ENCODE measurements at places on chromosomes 2 and 18.

DNA sequence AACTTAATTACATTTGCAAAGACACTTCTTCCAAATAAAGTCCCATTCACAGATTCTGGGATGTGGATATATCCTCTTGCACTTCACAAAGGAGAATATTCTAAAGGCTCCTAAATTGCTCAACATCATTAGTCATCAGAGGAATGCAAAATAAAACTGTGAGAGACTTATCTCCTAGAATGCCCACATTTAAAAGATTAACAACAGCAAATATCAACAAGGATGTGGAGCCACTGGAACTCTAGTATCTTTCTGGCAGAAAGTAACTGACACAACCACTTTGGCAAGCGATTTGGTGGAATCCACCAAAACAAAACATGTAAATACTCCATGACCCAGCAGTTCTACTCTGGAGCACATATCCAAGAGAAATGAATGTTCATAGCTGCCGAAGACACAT is 4.6 kb downstream of the NEU2 start:
- DNase-seq, result no peak

DNA sequence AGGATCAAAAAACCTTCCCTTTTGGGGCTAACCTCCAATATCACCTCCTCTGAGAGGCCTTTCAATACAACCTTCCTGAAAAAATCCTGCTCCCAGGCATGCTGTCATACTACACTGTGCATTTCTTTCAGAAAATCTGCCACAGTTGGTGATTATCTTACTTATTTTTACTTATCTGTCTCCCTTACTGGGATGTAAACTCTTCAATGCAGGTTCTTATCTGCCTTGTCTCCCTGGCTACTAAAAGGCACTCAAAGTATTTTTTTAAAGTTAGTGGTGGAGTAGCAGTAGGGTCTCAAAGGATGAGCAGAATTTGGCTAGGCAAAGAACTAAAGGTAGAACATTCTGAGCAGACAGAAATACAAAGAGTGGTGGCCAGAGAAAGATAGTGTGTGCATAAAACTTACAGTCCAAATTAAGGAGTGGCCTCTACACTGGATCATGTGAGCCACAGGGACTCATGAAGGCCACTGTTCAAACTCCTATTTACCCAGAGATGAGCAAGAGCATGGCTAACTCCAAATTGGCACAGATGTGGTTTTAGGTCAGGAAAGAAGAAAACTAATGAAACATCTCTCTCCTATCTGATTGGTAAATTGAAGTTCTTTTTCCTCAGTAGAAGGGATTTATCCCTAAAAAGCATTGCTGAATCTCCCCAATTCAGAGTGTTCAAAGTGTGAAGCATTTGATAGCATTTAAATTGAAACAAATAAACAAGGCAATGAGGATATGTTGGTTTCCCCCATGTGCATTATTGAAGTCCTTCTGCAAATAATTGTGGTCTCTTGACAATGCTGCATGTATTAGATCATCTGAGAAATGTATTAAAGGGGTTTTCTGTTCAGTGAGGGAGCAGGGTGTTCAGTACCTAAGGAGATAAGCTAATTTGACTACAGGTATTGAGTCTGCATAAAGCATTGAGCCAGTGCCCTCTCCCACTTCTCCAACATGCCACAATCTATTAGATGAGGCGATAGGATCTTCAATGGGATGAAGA is 285.5 kb downstream of the MREG start:
- no peak for DNase-seq

DNA sequence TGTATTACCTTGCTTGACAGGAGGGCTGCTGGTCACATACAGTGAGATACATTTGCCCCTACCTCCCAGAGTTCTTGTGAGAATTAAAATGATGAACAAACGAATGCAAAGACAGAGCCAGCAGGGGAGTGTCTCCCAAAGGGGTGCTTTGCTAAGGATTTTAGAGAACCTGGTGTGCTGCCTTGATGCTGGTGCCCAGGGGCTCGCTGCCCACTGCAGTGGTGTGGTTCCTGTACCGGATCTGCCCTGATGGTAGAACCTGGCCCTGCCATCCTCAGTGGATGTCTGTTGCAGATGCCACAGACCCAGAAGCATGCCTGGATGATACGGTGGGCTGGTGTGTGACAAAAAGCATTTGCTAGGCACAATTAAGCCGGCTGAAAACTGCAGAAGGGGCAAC is 414.8 kb upstream of the HS6ST1 start:
- DNase-seq, result no peak

- no peak for DNase-seq
Measured at GRCh38 chr2:169510496-169510895, 994 bp downstream of the KLHL41 start.

DNA sequence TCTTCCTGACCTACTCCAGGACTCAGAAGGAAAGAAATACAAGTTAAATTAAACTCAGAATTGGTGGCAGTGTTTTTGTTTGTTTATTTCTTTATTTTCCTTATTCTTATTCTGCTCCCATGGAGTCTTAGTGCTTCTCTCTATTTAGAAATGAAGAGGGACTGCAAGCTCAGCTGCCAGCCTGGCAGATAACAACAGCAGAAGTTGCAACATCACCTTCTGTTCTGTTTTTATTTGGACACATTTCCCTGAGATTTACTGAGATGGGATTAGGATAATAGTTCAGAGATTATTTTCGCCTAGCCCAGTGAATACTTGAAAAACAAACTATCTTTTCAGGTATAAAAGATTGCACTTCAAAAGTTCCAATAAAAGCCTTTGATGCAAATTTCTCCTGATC is 70.4 kb upstream of the DTNA start:
- DNase-seq, result no peak

DNA sequence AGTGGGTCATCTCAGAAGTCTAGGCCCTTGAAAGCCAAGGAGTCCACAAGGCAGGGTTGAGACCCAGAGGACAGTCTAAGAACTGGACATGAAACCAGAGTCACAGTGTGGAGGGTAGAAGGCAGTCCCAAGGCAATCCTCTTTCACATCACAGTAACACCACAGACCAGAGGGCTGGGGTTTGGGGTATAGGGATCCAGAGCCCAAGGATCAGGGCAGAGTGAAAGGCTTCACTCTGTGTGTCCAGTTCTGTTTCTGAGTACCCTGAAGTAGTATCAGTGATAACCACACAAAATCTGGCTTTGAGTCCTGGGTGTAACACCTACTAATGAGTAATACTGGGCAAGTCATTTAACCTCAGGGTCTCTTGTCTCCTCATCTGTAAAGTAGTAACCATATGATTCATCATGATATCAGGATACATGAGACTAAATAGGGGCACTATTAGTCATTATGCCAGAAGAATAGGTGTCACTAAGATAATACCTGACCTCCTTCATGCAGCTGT is 91.0 kb downstream of the ICA1L start:
- no peak for DNase-seq

DNA sequence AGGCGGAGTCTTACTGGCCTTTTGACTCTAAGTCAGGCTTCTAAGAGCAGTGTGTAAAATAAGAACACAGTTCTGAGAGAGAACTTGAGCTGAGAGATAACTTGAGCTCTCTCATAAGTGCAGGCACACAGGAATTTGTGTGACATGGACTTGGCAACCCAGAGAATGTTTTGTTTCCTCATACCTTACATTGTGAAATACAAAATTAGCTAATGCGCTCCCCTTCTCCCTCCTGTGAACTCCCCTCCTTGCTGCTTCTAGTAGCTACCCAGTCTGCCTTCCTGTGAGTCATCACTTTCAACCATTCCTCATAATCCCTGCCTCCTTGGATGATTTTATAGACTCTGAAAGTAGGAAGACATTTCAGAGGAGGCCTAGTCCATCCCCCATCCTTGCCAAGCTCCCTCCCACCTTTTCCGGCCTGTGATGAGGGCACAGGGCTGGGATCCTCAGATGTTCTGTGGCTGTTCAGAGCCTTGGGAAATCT is 22.6 kb downstream of the FER1L5 start:
- DNase-seq, result no peak

DNA sequence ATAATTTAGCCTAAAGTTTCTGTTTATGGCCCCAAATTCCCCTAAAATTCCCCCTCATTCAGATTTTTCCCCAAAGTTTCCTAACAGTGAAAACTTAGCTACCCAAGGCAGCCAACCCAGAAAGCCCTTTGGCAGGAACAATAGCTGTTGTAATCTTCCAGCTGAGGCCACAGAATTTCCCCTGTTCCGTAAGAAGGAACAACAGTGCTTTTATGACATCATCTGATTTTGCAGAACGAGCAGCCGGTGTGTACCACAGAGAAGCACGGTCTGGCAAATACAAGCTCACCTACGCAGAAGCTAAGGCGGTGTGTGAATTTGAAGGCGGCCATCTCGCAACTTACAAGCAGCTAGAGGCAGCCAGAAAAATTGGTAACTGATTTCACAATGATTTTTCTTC is 6.3 kb downstream of the TNFAIP6 start:
- peak; percentile 57 for DNase-seq

All from suprapubic skin (tissue), 4 donors.